GM04503 (cell line): ENCODE measurements at places on chromosomes 1 and 21.
A peak's percentile ranks its signal among the peaks of the same experiment; 100 is the strongest.

DNA sequence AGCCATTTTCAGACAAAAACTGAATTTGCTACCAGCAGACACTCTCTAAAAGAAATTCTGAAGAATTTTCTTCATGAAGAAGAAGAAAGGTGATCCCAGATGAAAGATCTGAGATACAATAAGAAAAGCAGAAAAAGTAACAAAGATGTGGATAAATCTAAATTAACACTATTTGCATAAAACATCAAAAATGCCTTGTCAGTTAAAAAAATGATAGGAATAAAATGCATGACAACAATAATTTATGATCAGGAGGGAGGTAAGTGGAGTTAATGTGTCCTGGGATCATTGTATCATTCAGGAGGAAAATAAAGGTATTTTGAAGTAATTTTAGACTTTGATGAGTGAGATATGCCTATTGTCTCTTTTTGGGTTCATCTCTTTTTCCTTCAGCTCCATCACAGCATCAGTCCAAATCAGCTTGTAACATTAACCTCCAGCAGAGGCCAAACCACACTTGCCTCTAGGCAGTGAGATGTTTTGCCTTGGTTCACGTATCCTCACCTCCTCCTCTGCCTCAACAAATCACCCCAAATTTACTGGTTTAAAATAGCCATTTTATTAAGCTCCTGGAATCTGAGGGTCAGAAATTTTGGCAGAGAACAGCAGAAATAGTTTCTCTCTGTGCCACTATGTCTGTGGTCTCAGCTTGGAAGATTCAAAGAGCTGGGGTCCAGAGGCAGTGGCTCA lies 76.9 kb upstream of the HIVEP3 start:
- DNase-seq = no peak

DNA sequence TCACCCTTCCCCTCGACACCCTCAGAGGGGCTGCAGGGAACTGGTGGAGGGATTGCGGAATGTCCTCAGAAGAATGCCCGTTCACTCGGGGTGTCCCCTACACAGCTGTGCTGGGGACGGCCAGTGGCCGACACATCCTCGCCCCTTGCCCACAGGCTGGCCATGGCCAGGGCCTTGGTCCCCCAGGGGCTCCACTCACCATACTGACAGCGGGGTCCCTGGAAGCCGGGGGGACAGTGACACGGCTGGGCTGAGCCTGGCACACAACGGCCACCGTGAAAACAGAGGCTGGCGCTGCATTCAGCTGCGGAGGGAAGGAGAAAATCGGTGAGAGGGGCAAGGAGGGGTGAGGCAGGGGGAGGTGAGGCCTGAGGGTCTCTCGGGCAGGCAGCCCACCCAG lies 31.7 kb downstream of the MEGF6 start:
- no peak for DNase-seq

GRCh38 chr21:45056296-45056904 lies 18.0 kb upstream of the ADARB1 start:
- no peak for DNase-seq

GRCh38 chr1:197890936-197891335 lies 11.5 kb upstream of the C1orf53 start:
- DNase-seq = no peak

- DNase-seq = no peak
These were observed 13.2 kb downstream of the GBP5 start for GRCh38 chr1:89259283-89259971.

DNA sequence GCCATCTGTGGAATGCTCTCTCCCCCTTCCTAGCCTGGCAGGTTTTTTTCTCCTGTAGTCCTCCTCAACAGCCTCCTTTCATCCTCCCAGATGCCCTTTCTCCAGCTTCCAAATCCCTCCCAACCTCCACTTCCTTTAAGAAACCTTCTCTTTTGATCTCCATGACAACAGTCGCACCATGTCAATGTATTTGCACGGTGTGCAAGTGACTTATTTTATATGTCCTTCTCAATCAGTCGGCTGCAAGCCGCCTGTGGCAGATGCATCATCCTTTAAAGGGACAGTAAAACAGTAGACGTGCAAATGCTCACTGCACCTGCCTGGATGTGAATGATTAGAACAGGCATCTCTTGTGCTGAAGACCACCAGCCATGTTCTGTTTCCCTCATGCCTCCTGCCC lies 285.2 kb downstream of the PCP4 start:
- no peak for DNase-seq

- DNase-seq = no peak
These were observed 1.9 kb downstream of the TAL1 start for GRCh38 chr1:47229886-47230691.

- DNase-seq = no peak
These were observed 254.2 kb upstream of the ADAMTS5 start for GRCh38 chr21:27221077-27221476.

DNA sequence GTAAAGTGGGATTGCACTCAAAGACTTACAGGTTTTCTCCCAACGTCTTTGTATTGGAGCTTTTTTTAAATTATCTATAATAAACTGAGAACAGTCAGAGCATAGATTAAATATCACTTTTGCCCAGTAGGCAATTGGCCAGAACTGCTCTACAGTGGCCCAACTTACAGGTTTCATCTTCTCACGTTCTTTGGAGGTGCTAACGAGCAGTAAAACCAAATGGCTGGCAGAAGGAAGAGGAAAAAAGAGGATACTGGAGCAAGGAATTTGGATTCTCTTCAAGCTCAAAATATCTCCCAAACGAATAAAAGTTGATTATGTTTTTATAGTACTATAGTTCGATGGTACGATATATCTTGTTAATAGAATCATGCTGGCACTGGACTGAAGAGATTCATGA lies 201.1 kb downstream of the ROR1 start:
- no peak for DNase-seq

GRCh38 chr1:80282536-80282935 lies 1276.0 kb upstream of the ADGRL4 start:
- DNase-seq = no peak

GRCh38 chr1:229073251-229073650 lies 197.7 kb upstream of the RAB4A start:
- DNase-seq = no peak

DNA sequence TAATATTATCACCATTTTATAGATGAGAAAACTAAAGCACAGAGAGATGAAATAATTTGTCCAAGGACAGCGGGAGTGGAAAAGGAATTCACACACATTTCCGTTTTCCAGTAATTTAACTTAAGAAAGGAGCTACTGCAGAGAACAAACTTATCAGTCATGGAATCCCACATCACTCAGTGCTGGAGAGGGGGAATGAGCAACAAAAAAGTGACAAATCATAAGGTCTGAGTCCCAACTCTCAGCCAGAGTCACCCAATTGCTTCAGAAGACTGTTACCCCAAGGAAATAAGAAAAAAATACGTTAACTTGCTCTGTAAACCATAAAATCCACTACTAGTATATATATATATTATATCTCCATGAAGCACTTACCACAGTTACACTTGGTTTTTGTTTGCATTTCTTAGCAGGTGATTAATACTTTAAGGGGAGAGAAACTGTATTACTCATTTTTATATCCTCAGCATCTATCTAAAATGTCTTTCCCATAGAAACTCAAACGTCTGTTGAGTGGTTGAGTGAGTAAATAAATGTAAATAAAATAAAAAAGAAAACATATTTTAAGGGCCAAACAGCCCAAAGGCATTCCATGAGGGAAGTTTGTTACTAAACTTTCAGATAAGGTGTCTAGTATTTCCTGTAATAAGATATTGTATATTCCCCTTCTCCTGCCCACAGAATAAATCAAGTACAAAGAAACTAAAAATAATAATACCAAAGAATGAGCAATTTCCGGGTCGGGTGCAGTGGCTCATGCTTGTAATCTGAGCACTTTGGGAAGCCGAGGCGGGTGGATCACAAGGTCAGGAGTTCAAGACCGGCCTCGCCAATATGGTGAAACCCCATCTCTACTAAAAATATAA lies 76.8 kb downstream of the SLC45A1 start:
- peak; percentile 69 for DNase-seq

DNA sequence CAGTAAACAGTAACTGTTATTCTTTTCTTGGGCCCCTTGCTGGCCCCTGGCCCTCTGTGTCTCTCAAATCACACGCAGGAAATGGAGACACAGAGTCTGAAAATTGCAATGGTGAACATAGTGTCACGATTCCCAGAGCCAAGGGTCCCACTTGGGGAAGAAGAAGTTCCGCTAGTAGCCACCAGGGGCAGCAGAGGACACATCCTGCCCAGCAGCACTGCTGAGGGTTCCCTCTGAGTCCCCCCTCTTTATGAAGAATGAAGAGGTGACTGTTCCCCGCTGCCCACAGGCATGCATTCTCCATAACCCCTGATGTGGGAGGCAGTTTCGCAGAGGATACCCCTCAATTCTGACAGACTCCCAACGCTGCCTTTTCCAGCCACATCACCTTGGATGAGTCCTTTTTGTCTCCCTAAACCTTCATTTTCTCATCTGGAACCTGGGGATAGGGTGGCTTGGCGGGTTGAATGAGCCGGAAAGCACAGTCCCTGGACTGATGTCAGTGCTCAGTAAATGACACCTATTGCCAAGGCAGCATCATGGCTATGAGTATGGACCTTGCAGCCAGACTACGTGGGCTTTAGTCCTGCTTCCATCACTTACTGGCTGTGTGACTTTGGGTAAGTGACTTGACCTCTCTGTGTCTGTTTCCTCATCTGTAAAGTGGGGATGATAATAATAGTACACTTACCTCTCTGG lies 238.0 kb upstream of the TMEM51 start:
- DNase-seq = no peak

GRCh38 chr1:204680461-204680860 lies 5.1 kb downstream of the LRRN2 start:
- DNase-seq = no peak
